Right renal pelvis (tissue), 4 donors: ENCODE measurements at places on chromosomes 7 and 10.

- DNase-seq: no peak
Observed at GRCh38 chr10:86172301-86172700, 194.3 kb downstream of the GRID1 start.

- DNase-seq: no peak
Observed at GRCh38 chr10:117631276-117632145, 89.0 kb downstream of the EMX2 start.

DNA sequence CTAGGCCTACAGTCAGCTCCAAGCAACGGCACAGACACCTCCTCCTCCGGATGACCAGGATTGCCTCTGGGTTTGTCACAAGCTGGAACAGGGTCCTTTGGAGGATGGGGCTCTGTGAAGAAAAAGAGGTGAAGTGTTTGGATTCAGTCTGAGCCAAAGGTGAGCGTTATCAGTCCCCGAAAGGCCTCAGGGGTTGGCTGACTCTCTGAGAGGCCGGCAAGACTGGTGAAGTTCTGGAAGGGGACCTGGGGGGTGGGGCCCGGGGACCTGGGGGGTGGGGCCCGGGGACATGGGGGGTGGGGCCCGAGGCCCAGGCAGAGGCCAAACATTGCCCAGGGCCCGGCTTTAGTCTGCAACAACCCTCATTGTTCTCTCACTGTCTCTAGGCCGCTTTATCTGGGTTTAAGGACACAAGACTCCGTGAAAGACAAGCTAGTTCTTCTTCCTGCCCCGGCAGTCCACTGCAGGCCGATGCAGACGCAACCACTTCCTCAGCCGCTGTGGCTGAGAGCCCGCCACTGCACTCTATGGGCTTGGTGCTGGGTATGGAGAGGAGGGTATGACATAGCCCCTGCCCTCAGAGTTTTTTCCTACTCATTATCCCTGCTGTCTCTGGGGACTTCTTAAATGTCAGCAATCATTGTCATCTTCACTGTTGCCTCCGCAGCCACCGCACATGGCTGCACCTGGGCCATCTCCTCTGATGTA, 27.4 kb upstream of the PSAP start:
- no peak for DNase-seq

- no peak for DNase-seq
Observed at GRCh38 chr10:87531908-87532622, 27.4 kb downstream of the MINPP1 start.

GRCh38 chr7:4085937-4086691, 596.0 kb upstream of the FOXK1 start:
- DNase-seq: no peak

- no peak for DNase-seq
Observed at GRCh38 chr7:11252011-11252607, 278.4 kb downstream of the PHF14 start.
